ENCODE measurements at places on chromosomes 7 and 10.
A peak's percentile ranks its signal among the peaks of the same experiment; 100 is the strongest.

DNA sequence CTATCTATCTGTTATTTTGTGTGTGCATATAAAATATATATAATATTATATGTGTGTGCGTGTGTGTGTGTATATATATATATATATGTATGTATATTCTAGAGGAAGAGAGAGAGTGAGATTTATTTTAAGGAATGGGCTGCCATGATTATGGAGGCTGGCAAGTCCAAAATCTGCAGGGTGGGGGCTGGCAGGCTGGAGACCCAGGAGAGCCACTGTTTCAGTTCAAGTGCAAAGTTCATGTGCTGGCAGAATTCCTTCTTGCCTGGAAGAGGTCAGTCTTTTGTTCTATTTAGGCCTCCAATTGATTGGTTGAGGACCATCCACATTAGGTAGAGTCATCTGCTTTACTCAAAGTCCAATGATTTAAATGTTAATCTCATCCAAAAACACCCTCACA lies 42.3 kb upstream of the GARS1 start:
- no peak for DNase-seq

DNA sequence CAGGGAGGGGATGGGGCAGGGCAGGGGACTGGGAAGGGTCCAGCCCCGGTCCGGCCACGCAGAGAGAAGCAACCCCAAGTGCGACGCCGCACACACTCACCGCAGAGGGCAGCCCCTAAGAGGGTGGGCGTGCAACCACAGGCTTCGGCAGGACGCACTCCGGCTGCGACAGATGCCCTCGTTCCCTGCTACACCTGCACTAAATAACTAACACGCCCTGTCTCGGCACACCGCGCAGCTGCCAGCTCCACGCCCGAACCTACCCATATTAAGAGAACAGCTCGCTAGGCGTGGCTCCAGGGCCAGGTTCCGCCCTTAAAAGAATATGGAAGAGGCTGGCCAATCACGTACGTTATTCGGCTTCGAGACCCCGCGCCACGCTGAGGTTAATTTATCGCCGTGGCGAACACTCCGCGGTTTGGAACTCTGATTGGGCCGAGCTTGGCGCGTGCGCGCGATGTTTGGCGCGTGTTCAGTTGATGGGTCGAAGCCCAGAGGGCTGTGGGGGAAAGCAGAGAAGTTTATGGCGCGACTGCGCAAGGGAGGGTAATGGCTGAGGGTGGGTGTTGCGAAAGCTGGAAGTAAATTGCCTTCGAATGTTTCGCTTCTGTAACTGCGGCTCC lies 91.1 kb downstream of the OR13A1 start:
- DNase-seq: no peak

GRCh38 chr10:48981310-48981907 lies 41.8 kb upstream of the LRRC18 start:
- DNase-seq: peak; percentile 58

GRCh38 chr10:44715136-44715535 lies 196.0 kb upstream of the TMEM72 start:
- no peak for DNase-seq

DNA sequence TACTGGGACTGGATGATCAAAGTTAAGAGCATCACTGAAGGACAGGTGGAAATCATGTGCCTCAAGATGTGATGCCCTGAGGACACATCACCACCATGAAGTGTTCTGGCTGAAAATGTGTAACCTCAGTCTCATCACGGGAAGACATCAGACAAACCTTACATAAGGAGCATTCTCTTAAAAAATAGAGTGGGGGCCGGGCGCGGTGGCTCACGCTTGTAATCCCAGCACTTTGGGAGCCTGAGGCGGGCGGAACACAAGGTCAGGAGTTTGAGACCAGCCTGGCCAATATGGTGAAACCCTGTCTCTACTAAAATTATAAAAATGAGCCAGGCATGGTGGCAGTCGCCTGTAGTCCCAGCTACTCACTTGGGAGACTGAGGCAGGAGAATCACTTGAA lies 65.6 kb downstream of the LOXL4 start:
- DNase-seq: no peak

GRCh38 chr10:118564652-118565051 lies 30.8 kb downstream of the PRLHR start:
- DNase-seq: no peak

GRCh38 chr7:50954716-50955115 lies 172.0 kb upstream of the GRB10 start:
- no peak for DNase-seq

- no peak for DNase-seq
Measured at GRCh38 chr7:9026121-9026520, 592.7 kb downstream of the NXPH1 start.

GRCh38 chr7:35024298-35024697 lies 13.0 kb downstream of the DPY19L1 start:
- no peak for DNase-seq

DNA sequence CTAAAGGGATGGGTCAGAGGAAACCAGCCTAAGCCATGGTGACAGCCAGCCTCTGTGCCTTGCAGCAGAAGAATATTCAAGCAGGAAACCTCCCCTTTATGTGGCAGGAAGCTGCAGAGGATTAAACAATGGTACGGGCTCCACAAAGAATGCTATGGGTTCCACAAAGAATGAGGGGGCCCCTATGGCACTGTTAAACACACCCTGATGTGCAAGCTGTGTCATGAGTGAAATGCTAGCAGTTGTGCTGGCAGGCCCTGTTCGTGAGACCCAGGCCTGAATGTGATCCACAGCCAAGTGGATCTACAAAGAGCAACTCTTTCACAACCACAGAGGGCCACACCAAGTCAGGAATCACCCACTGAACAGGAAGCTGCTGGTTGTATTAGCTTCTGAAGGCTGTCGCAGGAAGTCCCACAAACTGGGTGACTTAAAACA lies 68.9 kb downstream of the MYOF start:
- DNase-seq: peak; percentile 30

Data from activated T-cell treated with anti-CD3 and anti-CD28 coated beads, Interleukin-2, amount 50 U/mL, for 48 hours (primary cell).